GM19239 (cell line): ENCODE measurements at places on chromosomes 6 and 20.

GRCh38 chr20:3930265-3931206 is 41.3 kb downstream of the PANK2 start:
- no peak for DNase-seq

DNA sequence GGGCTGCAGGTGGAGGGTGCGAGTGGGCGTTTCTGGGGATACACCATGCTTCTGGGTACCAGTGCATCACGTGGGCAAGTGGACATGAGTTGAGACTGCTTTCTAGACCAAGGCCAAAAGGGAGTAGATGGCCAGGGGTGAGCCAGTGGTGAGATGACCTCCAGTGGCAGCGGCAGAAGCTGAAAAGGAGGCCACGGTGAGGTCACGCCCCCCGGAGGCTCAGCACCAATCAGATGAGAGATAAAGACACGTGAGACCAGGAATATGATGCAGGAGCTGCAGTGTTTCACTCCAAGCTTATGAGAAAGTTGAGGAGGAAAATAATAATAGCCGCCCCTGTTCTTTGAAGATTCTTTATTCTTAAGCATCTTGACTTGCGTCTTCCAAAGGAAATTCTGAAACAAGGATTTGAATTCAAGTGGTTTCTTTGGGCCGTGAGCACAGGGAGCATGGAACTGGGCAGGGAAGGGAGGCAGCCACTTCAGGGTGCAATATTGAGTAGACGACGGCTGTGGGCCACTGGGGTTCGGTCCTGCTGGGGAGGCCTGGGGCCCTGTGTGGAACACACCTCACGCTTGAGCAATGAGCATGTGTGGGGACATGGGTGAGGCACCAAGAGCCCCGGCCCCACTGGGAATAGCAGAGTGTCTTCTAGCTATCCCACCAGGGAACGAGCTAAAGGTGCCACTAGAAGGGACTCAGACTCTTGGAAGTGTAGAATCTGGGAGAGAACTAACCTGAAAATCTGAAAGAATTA is 156.7 kb upstream of the LRFN2 start:
- no peak for DNase-seq

- DNase-seq: no peak
Measured at GRCh38 chr6:139515511-139515910, 141.1 kb upstream of the CITED2 start.

DNA sequence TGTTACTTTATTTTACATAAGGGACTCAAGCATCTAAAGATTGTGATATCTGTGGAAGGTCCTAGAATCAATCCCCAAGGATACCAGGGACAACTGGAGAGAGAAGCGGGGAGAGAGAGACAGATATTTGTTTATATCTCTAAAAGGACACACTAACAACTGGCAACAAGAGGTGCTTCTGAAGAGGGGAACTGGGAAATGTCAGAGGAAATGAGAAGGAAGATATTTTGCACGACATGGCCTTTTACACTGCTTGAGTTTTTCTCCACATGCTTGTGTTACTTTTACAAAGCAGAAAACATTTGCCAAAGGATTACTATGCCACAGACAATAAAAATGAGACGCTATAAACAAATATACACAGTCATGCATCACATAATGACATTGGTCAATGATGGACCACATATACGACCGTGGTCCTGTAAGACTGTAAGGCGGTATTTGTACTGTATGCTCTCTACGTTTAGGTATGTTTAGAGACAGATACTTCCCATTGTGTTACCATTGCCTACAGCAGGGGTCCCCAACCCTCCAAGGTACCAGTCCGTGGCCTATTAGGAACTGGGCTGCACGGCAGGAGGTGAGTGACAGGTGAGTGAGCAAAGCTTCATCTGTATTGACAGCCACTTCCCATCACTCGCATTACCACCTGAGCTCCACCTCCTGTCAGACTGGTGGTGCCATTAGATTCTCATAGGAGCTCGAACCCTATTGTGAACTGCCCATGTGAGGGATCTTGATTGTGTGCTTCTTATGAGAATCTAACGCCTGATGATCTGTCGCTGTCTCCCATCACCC is 64.6 kb upstream of the PTPN1 start:
- DNase-seq: no peak

DNA sequence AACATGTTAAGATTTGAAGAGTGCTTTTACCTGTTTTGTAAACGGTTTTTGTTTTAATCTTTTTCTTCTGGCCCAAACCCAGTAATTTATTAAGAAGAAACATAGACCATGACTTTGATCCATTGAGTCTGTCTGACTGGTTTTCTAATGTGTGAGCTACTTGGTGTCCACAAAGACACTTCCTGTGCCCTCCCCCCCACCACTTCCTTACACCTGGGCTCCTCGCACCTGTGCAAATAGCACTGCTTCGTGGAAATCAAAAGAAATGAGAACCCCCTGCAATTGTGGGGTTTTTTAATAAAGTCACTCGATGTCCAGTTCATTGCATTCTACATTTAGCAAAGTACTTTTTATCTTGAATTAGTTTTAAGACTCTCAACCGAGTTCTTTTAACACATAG is 65.5 kb downstream of the SMOC2 start:
- DNase-seq: no peak

DNA sequence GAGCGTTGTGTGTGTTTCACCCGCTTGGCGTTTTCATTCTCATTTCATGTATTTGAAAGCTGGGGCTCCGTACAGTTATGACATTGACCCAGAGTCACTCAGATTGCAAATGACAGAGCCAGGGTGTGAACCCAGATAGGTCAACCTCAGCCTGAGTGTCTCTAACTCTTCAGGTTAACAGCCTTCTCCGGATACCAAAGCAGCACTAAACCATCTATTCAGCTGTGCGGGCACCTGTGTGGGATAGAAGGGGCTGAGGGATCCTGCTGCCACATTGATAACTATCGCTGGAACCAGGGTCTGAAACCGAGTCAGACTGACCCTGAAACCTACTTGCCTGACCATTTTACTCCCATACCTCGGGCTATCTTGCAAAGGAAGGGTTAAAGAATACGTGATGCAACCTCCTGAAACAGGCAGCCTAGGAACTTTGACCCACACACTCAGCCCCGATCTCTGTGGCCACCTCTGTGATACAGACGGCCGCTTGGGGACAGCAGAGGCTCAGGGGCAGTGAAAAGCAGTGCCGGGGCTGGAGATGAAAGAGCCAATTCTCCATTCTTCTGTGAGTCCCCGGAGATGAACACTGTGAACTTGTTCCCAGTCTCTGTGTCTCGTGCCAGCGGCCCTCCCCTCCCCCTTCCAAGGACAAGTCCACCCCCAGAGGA is 233.5 kb upstream of the QKI start:
- DNase-seq: no peak

GRCh38 chr6:56677559-56677958 is 34.9 kb upstream of the DST start:
- no peak for DNase-seq

GRCh38 chr6:51462896-51463295 is 624.5 kb downstream of the PKHD1 start:
- DNase-seq: no peak

GRCh38 chr20:1562622-1563021 is 5.1 kb upstream of the SIRPD start:
- no peak for DNase-seq

GRCh38 chr6:140546640-140547039 is 1172.2 kb upstream of the CITED2 start:
- DNase-seq: no peak

DNA sequence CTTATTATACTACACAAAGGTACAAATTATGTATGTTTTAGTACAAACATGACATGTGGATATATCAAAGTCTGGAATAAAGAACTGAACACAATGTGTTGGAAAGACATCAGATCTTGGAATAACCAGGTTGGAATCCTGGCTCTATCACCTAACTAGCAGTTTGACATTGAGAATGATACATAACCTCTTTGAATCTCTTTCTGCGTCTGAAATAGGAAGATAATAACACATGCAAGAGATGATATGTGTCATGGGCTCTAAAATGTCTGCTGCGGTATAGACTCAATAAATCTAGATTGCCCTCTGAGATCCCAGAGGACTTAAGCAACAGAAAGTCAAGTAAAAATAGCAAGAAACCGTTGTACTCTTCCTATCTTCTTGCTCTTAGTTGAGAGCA is 66.8 kb upstream of the CCN2 start:
- DNase-seq: no peak

DNA sequence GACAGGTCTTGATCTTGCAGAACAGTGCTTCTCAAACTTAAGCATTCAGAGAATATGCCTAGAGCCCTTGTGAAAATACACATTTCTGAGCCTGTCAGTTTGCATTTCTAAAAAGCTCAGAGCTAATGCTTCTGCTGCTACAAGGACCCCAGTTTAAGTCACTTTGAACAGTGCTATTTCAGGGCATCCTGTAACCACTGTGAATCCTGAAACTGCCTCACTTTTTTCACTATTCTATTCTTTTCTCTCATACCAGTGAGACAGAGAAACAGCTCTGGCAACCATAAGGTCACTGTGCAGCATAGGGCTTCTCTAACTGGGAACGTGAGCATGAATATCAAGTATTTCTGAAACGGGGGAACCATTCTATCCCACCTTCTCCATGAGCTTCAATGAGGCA is 51.2 kb downstream of the LGSN start:
- no peak for DNase-seq

GRCh38 chr6:118871331-118871730 is 22.6 kb upstream of the ASF1A start:
- DNase-seq: no peak

GRCh38 chr20:34420146-34420545 is 57.1 kb downstream of the ITCH start:
- DNase-seq: no peak

- no peak for DNase-seq
Measured at GRCh38 chr20:25007491-25008305, 15.1 kb upstream of the APMAP start.
